ENCODE measurements at places on chromosomes 3 and 15.

DNA sequence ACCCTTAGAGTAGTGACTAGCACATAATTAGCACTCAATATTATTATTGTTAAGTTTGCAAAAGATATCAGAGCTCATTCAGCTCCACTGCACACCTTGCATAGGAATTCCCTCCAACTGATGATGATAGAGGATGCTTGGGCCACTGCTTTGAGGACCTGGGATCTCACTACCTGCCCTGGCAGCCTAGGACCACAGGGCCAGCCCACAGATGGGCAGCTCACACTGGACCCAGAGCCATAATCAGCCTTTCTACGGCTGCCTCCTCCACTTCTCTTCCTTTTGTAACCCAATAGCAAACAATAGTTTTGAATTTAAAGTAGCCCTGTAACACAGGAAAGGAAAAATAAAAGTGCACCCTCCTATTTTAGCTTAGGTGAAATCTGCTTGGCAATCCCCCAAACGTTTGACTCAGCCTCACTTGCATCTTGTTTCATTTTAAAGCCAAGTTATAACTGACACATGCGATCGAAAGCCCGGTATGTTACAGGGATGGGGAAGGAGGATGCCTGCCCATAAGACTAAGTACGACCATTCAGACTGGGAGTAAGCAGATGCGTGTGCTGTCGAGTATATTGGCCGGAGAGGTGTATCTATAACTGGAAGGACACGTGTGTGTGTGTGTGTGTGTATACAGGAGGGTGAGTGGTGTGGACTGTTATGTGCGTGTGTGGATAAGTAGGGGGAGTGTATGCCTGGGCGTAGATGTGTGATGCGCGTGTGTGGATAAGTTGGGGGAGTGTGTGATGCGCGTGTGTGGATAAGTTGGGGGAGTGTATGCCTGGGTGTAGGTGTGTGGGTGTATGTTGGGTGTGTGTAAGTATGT lies 65.9 kb downstream of the CPN2 start:
- DNase-seq, result no peak

- no peak for DNase-seq
Observed at GRCh38 chr3:10645800-10646199, 140.4 kb upstream of the ATP2B2 start.

GRCh38 chr15:81916451-81916850 lies 129.4 kb downstream of the MEX3B start:
- no peak for DNase-seq

DNA sequence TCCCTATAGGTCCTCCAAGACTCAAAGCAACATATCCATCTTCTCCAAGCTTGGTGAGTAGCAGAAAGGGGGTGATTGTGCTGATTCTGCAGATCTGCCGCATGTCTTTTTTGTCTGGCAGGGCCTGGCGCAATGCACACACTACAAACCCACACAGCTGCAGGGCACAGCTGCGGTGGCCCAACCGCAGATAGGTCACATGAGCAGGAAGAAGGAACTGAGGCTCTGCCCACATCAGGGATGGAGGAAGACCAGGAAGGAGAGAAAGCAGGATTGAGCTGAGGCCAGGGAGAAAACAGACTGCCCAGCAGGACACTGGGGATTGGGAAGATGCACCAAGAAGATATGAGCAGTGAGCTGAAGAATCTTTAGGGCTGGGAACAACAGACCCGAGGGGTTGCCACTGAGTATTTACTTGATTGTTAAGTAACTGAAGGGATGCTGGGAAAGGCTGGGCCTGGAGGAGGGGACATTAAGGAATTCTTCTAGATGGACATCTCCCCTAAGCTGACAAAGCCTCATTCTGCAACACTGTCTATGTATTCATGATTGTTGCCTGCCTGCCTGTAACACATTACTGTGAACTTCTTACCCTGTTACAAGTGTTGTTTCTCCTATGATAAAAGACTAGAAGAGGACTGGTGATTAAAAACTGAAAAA lies 126.7 kb downstream of the MYLK start:
- DNase-seq, result no peak

All from activated CD4-positive, alpha-beta T cell treated with anti-CD3 and anti-CD28 coated beads, Interleukin-2, amount 50 U/mL, for 24 hours (primary cell).